ENCODE measurements at places on chromosomes 12 and 14.

GRCh38 chr14:75196468-75196867 is 20.1 kb upstream of the TMED10 start:
- DNase-seq = no peak

GRCh38 chr14:94560291-94560665 is 964 bp upstream of the SERPINA4 start:
- DNase-seq = peak; percentile 6

DNA sequence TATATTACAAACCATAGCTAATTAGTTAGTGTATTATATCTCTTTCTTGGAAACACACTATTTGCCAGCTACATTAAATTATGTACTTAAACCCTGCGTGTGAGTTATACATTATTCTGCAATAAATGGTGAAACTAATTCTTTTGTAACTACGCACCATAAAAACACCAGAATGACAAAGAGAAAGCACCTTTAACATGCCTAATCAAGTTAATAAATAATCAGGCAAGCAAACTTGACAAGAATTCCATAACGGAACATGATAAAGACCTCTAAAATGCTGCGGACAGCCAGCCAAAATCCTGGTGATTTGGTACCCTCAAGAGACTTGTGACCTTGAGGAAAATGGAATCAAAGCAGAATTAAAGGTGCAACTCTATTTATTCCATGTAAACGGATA is 375.3 kb upstream of the KITLG start:
- no peak for DNase-seq

- DNase-seq = no peak
These were observed 269.9 kb upstream of the PLEKHG7 start for GRCh38 chr12:92432724-92433441.

GRCh38 chr14:90523544-90523943 is 126.7 kb downstream of the CALM1 start:
- no peak for DNase-seq

DNA sequence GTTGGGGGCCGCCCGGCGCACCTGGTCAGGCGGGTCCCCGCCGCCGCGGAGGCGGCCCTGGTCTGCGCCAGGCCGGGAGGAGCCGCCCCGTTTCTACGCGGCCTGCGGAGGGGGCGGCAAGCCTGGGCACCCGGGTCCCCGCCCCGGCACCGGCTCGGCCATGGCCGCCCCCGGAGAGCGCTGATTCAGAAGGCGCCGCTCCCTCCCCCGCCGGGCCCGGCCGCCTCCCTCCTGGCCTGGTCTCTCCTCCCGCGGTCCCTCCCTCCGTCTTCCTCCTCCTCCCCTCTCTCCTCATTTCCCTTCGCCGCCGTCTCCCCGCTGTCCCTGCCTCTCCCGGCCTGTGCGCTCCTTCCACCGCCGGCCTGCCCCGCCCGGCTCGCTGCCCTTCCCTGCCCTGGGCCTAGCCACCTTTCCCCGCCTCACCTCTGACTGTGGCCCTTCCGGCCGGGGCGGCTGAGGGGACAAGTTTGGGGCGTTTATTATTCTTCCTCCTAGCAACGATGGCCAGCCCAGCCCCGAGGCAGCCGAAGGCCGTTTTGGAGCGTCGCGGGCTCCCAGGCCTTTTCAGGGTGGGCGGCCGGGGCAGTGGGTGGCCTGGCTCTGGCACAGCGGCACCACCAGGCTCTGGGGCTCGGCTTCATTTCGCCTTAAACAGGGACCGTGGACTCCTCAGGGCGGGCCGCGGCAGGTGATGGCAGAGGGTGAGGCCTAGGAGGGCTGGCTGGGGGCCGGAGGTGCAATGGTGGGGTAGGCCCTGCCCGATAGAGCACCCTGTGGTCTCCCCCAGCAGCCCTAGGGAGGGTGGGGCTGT is 768 bp downstream of the CEP170B start:
- peak; percentile 49 for DNase-seq

DNA sequence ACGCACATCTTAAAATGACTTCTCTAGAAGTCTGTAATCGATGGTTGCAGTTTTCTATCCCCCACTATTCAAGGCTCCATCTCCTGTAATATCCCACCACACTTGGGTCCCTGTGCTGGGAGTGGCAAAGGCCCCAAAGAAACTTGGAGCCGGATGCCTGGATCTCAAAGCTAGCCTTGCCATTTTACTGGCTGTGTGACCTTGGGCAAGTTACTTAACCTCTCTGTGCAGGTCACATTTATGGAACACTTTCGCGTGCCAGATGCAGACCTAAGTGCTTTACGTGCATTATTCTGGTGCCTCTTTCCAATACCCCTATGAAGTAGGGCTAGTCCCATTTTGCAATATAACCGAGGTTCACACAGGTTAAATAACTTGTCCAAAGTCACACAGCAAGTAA is 151.8 kb upstream of the PRMT8 start:
- no peak for DNase-seq

Measured in omental fat pad (tissue), 4 donors.